ENCODE measurements at places on chromosomes 13 and 19. TPM values are rescaled to one million over a fixed set of nuclear protein-coding genes. Genes with fewer than 3 reads are reported as not detected.
A peak's percentile ranks its signal among the peaks of the same experiment; 100 is the strongest.

FPR3 gene
- 8.8 TPM for total RNA-seq

ACER1 gene
- total RNA-seq = not detected

TUBB4A gene
- total RNA-seq = 47.8 TPM

PRR19 gene
- 0.45 TPM for total RNA-seq

ZFP30 gene
- total RNA-seq = 14.9 TPM

PALM3 gene
- total RNA-seq = 4.5 TPM

- DNase-seq = no peak
Measured at GRCh38 chr19:15330801-15331418, 1.4 kb downstream of the BRD4 start.

DNA sequence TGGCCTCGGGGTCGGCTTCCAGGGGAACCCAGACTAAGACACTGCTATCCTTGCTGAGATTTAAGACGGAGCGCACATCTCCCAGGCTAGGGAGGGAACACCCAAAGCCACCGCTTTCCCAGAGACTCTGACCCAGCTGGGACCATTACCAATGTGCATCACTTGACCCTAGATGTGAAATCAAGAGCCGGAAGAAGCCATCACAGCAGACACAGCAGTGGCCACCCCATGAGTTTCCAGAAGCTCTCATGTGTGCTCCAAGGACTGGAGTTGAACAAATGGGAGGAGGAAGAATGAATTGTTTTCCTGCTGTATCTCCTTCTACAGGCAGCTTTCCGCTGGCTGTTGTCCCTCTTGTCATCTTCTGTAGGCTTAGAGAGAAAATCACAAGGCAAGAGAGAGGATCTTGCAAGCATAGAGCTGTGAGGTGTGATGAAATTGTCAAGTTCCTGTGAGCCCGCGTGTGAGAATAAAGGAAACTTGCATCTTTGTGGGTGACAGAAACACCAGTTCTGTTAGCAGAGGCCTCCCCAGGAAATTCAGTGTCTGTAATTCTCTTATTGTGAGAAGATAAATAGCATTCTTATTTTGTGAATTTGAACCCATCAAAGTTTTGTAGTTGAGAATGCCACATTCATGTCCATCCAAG lies 711.8 kb downstream of the UQCRFS1 start:
- DNase-seq = no peak

GRCh38 chr19:10927730-10928562 lies 493 bp downstream of the YIPF2 start:
- no peak for DNase-seq

DNA sequence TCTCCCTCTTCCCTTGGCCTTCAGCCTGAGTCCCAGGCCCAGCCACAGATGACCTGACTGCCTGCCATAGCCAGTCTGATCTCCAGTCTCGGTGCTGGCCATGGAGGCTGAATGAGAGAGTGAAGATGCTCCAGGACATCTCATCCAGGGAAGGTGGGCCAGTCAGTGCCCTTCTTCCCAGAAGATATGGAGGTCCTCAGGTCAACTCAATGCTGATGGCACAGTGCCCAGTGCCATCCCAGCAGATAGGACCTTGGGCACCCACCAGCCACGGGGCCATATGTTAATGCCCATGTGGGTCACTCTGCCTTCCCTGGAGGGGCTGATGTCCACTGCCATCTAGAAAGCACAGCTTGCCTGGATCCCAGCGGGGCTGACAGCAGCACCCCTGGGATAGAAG lies 7.2 kb downstream of the VSTM2B start:
- DNase-seq = peak; percentile 23

DNA sequence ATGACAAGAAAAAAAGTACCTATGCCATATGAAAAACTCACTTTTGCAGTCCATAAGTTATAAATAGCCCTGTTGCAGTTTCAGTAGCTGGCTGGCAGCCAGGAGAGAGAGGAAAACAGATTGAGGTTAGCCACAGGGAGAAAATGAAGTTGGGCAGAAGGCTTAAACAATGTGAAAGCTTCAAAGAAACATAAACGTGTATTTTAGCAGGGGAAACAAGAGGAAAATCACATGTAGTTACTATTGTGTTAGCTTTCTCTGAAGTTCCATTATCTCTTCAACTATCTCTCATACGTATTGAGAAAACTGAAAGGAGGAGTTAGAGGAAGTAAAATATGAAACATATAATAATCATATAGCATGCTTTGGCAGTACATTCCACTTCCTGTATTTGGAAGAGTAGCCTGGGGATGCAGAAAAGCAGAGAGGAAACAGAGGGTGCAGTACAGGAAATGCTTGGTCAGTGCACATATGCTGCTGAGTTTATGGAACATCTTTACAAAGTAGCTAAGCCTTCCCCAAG lies 1551.1 kb downstream of the EFNB2 start:
- peak; percentile 63 for DNase-seq

GRCh38 chr13:44195245-44195644 lies 178.4 kb upstream of the SERP2 start:
- no peak for DNase-seq

DNA sequence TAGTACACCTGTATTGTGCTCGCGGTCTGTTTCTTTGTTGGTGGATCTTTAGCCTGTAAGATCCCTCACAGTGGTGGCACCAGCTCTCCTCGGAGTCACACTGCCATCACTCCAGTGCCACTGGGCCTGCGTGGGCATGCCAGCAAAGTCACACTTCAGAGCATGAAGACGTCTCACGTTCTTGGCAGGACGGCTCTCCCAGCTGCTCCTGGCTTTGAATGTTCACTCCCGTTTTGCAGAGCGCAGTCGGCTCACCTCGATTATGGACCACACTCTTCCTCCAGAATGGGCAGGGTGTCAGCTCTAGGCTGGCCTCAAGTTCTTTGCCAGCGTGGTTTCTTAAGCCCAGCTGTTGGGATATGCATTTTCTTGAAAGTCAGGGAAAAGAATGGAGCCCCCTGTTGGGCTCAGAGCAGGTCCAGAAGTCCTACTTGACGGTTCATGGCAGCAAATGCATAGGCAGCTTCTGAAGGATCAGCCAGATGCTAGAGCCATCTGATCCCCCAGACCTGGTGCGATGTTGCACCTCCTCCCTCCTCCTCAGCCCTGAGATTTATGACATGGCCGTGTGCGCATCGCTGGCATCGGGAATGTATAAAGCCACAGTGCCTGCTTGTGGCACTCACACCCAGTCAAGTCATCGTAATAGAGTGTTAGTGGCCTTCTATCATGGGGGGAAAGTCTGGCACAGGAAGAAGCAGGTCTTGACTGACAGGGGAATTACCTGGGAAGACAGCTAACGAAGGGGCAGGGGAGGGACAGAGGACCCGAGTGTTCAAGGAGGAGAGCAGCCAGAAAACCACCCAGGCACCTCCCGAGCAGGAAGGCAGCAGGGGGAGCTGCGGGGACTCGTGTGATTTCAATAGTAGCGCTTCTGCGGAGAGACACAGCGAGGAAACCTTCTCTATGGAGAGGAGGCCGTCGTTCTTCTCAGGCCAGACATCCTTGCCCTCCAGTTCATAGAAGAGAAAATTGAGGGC lies 40.2 kb upstream of the NPAS1 start:
- DNase-seq = no peak

GRCh38 chr19:11106477-11106876 lies 17.2 kb downstream of the LDLR start:
- no peak for DNase-seq

DNA sequence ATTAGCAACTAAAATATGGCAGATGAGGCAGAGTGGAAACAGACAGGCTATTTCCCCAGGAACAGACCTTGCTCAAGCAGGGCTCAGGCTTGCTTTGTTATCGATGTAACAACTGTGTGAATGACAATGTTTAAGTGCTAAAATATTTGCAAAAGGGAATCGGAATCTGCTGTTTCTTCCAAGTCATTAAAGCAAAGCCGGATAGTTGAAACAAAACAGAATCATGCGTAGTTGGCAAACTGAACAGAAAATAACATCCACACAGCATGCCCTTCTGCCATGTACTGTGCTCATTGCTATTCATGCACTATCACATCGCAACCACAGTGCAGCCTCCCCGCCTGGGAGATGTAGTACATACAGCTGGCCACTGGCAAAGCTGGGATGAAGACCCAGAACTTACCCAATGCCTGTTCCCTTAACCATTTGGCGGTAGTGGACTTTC lies 799.1 kb downstream of the DIAPH3 start:
- DNase-seq = no peak

GRCh38 chr13:90690458-90691080 lies 656.9 kb upstream of the MIR17HG start:
- DNase-seq = no peak

GRCh38 chr13:50747737-50748350 lies 95.6 kb downstream of the DLEU7 start:
- no peak for DNase-seq

GRCh38 chr19:45408830-45409556 lies 2.5 kb downstream of the POLR1G start:
- DNase-seq = no peak

- no peak for DNase-seq
Measured at GRCh38 chr13:102904408-102904862, 58.6 kb downstream of the ERCC5 start.

GRCh38 chr19:42191855-42192254 lies 25.6 kb downstream of the DEDD2 start:
- no peak for DNase-seq

Data from sciatic nerve (tissue), 2 donors.